Bronchial epithelial cell (primary cell): ENCODE measurements at places on chromosomes 3 and 15.
A peak's percentile ranks its signal among the peaks of the same experiment; 100 is the strongest.

DNA sequence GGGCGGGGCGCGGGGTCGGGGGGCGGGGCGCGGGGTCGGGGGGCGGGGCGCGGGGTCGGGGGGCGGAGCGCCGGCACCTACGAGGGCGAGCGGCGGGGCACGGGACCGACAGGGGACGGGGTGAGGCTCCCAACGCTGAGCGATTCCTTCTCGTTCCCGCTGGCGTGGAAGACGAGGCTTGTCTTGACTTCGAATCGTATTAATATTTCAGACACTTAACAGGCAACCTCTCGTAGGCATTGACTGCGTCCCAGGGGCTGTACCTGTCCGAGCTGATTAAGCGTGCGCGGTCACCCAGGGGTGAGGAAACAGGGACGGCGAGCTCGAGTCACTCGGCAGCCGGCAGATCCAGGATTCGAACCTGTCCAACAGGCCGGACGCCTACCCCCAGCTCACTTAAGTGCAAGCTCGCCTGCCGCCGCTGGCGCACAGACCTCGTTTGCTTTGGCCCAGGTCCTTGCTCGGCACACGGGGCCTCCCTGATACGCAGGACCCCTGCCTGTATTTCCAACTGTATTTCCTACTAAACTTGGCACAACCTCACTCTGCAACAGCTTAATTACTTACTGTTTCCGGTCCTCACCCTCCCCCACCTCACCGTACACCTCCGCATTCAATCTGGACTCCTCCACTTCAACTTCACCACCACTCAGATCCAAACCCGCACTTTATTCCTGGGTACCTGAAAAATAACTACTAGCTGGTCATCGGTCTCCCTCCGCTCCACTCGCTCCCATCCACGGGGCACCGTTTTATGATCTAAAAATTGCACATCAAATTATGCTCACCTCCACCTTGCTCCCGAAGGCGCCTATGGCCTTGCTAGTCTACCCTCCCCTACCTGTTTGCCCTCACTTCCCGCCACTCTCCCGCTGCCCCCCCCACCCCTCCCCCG is 722 bp upstream of the ZXDC start:
- DNase-seq = peak; percentile 61

GRCh38 chr15:39919411-39919747 is 687 bp downstream of the GPR176 start:
- DNase-seq = no peak

DNA sequence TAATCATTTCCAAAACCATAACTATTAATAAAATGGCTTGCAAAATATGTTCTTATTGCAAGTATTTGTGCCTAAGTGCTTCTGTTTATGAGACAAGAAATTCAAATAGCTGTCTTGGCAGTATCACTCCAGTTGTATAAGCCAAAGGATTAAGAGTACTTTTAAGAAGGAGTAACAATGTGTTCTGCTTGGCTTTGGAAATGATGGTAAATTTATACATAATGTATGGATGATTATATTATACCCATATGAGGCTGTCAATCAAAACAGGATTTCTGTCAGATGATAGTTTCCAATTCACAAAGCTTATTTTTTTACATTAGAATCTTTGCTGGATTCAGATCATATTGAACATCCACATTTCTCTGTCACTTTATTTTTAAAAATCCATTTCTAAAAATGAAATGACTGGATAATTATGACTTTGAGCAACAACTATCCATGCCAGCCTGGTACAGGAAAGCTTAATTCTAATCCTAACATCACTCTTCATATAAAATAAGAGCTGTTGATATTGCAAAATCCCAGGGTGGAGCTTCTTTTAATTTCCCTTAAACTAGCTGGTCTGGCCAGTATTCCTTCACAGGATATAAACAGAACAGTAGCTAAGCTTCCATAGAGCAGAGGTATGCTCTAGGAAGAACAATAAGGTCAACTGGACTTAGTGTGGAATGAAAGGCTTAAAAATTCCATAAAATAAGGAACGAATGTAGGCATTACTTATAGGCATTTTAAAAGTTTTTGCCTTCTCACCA is 30.0 kb upstream of the ZNF280D start:
- DNase-seq = no peak

DNA sequence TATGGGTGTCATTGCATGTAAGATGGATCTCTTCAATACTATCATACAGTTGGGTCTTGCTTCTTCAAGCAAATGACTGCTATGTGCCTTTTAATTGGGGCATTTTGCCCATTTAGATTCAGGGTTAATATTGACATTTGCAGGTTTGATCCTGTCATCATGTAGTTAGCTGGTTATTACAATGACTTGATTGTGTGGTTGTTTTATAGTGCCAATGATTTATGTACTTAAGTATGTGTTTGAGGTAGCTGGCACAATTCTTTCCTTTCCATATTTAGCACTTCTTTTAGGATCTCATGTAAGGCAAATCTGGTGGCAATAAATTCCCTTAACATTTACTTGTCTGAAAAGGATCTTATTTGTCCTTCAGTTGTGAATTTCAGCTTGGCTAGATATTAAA is 267.5 kb downstream of the VGLL3 start:
- DNase-seq = no peak

DNA sequence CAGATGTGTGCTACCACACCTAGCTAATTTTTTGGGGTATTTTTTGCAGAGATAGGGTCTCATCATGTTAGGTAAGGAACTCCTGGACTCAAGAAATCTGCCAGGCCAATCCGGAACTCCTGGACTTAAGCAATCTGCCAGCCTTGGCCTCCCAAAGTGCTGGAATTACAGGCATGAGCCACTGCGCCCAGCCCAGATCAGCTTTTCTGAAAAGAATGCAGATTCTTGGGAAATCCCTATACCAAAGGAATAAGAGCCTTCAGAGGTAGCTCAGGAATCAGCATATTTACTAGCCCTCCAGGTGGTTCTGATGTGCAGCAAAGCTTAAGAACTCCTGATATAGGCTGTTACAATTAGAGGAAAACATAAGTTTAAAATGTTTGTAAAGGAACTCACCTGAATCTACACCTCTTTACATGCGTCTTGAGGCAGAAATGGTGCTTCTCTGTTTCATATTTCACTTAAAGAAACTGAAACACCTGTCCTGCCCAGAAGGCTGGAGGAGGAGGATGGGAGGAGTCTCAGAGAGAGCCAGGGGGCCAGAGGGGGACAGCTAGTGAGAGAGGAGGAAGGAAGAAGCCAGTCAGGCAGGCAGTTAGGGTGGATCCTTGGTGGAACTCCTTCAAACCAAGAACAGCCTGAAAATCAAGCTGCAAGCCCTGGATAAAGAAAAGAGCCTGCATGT is at the start of gene XCR1:
Gene XCR1 (minus strand): TSS at position 463 of the 685 bp plus-strand sequence. CDS start 5,536 bp downstream, outside the sequence.
- no peak for DNase-seq

DNA sequence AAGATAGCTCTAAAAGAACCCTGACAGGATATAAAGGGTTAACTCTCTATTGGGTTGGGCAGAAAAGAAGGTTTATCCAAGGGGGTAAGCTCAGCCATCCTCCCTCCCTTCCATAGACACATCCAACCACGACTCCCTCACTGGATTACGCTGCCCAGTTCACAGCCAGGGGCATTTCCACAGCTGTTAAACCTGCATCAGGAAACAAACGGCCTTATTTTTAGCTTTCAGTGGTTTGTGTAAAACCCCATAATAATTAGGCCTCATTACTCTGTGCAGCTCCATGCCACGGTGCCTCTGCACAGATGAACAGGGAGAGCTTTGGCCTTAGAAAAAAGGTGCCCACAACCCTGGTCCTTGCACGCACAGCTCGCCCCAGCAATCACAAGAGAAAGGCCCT is 110.6 kb downstream of the GABRB3 start:
- DNase-seq = no peak

GRCh38 chr3:156675830-156676767 is 1.7 kb downstream of the TIPARP start:
- DNase-seq = peak; percentile 94

DNA sequence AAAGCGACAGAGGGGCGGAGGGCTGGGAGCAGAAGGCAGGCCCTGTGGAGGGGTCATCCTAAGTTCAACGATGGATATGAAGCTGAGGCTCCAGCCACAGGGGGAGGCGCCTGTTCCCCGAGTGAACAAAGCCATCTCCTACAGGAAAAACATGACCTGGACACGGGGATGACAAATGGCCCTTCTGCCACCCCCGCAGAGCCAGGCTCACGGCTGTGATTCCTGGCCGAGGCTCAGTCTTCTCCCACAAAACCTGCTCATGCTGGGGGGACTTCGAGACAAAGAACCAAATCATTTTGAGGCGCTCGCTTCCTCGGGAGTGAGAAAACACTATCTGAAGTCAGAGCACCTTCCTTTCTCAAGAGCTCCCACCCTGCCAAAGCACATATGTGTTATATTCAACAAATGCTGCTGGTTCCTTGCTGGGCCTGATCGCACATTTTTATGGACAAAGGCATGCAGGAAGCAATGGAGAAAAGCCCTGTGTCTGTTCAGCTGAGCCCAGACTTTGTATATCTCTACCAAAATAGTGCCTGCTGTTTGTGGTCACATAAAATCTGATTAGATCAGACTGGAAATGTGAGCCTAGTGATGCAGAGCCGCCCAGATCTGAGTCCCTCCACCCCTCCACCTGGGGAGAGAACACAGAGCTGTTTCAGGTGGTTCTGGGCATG is 5.6 kb downstream of the RBP1 start:
- DNase-seq = peak; percentile 17

GRCh38 chr3:49785565-49786356 is 581 bp downstream of the IP6K1 start:
- no peak for DNase-seq

DNA sequence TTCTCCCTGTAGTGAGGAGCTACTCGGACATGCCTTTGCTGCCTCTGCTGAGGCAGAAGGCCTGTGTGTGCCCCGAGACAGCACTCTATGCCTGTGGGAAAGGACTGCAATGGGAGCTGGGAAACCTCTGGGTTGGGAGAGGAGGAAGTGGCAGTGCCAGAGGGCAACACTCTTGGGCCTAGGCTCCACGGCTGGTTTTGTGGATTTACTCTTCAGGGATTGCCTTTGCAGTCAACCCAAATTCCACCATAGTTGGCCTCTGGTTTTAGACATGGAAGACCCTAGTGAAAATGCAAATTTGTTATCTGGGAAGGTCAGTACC is 46.8 kb downstream of the ITGA11 start:
- no peak for DNase-seq

GRCh38 chr15:40366457-40367370 is 8.7 kb downstream of the DISP2 start:
- DNase-seq = no peak

GRCh38 chr3:13750731-13751130 is 129.1 kb downstream of the WNT7A start:
- DNase-seq = no peak

GRCh38 chr3:58021962-58022361 is 13.7 kb downstream of the FLNB start:
- DNase-seq = no peak

- no peak for DNase-seq
Observed at GRCh38 chr3:182241766-182242488, 530.2 kb downstream of the SOX2 start.

- no peak for DNase-seq
Observed at GRCh38 chr3:67619991-67620390, 34.4 kb downstream of the SUCLG2 start.

GRCh38 chr15:42193383-42193782 is 14.7 kb downstream of the VPS39 start:
- DNase-seq = no peak

GRCh38 chr15:83380682-83381081 is 66.5 kb upstream of the SH3GL3 start:
- DNase-seq = peak; percentile 89

- no peak for DNase-seq
Observed at GRCh38 chr3:104149154-104149553, 1217.6 kb upstream of the ALCAM start.

GRCh38 chr3:111277226-111277625 is 205.6 kb downstream of the NECTIN3 start:
- DNase-seq = peak; percentile 21

- DNase-seq = no peak
Observed at GRCh38 chr3:69867941-69868505, 128.8 kb downstream of the MITF start.

DNA sequence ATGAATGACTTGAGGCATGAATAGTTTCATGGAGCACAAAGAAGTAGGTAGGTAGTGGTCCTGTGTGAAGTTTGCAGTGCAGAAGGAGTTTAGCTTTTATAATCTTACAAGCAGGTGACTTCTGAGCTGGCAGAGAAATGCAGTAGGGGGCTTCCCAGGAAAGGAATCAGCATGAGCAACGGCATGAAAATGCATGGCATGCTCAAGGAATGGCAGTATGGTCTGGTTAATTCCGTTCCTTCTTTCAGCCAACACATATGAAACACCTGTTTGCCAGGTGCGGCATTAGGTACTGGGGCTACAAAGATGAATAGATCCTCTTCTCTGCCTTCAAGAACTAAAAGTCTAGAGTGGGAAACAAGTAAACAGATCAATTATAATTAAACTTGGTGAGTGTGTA is 138.0 kb upstream of the BHLHE40 start:
- DNase-seq = no peak

- no peak for DNase-seq
Observed at GRCh38 chr3:35241236-35241635, 398.1 kb upstream of the ARPP21 start.

GRCh38 chr3:1195947-1196346 is 103.1 kb downstream of the CNTN6 start:
- DNase-seq = peak; percentile 34

GRCh38 chr15:73127302-73127936 is 75.2 kb downstream of the NEO1 start:
- peak; percentile 46 for DNase-seq

DNA sequence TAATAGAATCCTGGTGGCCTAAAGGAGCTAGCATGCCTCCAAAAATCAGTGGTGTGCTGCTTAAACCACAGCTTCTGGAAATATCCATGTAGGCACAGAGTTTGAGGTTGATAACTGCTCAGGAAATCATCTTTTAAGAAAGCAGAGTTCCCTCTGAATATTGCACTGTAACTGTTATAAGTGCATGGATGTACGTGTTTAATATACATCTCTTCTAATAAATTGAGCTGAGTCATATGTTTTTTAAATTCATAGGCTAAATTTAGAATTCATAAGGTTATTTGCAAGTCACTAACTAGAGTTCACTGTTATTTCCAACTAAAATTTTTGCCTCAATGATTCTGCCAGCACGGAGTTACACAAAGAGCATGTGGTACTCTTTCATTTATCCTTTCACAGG is 68.9 kb downstream of the MYH15 start:
- DNase-seq = no peak

- DNase-seq = no peak
Observed at GRCh38 chr3:129708328-129708861, 101.9 kb upstream of the PLXND1 start.
